Adrenal gland (tissue), 19 donors: ENCODE measurements at places on chromosomes 11 and 22.

GRCh38 chr22:25656724-25657123, 85.3 kb upstream of the MYO18B start:
- DNase-seq = no peak

DNA sequence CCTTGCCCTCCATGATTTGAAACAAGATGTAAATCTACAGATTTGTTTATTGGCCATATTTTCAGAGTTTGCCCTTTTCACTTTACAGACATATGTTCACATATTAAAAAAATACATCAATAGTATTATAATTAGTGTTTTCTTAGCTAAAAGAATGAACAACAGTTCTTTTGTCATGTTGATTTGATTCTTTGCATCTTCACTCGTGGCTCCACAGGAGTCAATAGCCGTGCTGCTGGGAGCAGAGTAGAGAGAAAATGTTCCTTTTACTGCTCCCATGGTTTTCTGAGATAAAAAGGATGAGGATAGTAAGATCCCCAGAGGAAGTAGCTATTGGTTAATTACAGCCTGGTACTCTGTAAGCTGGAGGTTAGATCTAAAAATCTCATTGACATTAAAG, 151.2 kb downstream of the PGR start:
- DNase-seq = no peak

- DNase-seq = no peak
Measured at GRCh38 chr11:78290293-78291176, 101.8 kb downstream of the USP35 start.

DNA sequence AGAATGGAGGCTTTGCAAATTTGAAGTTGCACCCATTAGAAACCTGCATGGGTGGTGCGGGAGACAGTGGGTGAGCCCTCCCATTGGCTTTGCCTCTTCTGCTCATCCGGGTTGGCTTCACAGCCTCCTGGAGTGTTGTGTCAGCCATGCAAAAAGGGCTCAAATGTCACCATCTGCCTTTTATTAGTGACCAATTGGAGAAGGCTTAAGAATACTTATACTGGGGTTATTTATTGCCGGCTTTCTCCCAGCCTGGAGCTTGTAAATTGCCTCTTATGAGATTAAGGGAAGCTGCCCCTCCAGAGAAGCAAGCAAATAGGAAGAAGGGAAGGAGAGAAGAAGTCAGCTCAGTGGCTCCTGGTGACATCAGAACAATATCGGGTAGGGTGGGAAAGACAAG, 182.6 kb downstream of the ST3GAL4 start:
- no peak for DNase-seq

DNA sequence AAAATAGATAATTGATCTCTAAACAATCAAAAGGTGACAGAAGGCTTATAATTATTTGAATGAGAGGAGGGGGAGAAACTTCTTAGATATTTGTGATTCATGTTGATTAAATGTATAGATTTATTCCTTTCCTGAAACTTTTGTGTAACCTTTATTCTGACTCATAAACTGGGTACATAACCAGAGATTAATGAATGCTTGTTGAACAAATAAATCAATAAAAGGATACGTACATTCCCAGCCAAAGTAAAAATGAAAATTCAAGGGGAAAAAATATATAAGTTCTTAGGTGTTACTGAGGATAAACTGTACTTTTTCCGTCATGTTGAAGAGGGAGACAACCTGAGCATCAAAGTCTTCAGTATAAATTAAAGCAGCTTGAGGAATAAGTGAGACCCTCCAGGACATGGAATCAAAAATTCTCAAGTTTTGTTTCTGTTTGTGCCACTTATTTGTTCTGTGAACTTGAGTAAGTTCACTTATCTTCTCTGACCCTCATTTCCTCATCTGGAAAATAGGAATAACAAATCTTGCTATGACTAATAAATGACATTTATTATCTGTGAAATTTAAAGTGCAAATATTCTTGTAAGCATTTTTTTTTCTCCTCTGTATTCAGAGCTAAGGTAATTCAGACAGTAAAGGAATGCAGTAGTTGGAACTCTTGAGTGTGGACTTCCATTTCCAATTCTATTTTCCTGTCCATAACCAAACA, 195.4 kb downstream of the METTL15 start:
- no peak for DNase-seq

GRCh38 chr11:73660497-73661034, 14.2 kb downstream of the PLEKHB1 start:
- no peak for DNase-seq

DNA sequence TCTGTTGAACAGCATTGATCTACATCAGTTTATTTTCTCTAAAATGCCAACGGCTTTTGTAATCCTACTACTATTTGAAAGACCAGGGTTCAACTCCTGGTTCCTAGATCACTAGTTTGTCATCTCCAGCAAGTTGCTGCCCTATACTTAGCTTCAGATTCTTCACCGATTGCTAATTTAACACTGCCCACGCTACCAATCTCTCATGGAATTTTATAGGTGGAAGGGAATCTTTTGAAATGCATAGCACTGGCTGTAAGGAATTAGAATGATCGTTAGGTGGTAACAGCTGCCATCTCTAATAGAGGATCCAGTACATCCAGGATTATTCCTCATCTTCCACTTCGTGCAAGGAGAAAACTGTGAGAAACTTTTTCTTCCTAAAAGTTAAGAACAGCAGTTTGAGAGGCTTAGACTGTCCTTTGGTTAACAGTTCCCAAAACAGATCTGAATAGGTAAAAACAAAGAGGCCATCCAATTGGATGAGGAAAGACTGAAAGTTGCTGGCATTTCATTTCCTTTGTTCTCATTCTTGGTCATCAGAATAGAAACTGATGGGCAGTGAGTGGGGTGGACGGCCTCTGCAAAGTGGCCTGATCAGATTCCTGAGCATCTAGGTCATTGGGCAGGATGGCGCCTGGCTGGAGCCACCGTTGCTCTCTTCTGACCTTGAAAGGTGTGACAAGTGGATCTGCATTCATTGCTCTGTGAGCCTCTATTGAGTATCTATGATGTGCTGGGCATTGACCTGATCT, 236.3 kb upstream of the SORL1-AS1 start:
- no peak for DNase-seq

- DNase-seq = no peak
Measured at GRCh38 chr11:43493431-43493830, 134.7 kb downstream of the TTC17 start.

DNA sequence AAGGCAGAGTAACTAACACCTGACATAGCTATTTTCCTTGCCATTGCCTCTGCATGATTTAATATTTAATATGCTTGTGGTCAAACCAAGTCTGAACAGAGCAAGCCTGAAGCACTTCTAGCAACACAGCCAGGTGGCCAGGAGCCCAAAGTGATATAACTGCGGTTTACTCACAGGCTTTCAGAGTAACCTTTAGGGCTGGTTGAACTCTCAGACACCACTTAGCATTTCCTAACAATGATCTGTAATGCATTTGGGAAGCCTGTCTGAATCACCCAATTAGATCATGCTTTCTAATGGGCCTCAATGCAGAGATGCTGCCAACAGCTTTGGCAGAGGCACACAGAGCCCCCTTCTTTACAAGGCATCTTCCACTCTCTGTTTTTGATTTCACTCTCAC, 96.1 kb downstream of the FDX1 start:
- DNase-seq = no peak

DNA sequence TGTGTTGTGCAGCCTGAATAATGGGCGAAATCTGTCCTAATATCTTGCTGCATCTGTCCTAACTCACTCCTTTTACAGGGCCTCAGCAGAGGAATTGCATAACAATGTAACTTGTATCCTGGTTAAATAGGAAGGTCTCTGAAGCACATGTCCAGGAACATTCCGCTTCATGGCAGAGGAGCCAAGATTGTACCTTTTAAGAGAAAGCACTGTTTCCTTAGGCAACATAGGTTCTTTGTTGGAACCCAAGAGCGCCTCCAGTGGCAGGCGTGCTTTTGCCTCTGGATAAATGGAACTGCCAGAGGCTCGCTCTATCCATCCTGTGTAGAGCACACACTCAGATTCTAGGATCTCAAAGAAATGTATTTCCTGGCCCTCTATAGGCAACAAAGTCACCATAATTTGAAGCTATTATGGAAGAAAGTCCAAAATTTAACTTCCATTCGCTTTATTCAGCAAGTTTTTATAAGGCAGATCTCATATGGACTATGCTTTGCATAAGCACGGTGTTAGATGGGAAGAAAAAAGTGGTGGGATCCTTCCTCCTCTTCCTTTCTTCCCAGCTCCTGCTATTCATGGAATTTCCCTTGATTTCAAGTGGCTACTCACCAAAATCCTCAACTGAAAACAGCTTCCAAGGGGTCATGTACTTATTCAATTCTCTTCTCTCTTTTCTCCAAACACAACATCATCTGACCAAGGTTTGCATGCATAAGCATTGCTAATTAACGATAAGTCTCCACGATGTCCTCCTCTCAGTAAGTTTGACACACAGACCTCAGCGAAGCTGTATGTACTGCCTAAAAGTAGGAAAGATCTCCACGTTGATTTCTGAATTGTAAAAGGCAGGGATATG, at the start of gene BLID:
Gene BLID, minus strand, starts transcription at position 692 of the 856 bp plus-strand sequence. Its CDS starts 293 bp downstream, at position 399.
- DNase-seq = peak; percentile 35

DNA sequence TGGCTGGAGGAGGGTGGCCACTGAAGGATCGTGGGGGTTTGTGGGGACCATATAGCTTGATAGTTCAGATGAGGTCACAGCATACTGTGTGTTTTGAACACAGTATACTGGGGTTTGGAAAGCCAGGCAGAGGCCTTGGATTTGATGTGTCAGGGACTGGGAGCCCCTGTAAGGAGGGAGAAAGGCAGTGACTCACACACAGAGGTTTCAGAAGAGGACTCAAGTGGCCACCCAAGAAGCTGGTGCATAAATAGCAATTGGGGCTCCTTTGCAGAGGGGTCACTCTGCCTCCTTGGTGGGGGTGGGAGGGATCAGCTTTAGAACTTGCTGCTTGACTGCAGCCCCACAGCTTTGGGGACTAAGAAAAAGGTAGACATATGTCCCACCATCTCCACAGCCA, 39.3 kb downstream of the SLC5A1 start:
- no peak for DNase-seq

- no peak for DNase-seq
Measured at GRCh38 chr11:10349806-10350205, 44.9 kb downstream of the ADM start.

GRCh38 chr22:34067031-34067430, 146.8 kb upstream of the LARGE1 start:
- no peak for DNase-seq

DNA sequence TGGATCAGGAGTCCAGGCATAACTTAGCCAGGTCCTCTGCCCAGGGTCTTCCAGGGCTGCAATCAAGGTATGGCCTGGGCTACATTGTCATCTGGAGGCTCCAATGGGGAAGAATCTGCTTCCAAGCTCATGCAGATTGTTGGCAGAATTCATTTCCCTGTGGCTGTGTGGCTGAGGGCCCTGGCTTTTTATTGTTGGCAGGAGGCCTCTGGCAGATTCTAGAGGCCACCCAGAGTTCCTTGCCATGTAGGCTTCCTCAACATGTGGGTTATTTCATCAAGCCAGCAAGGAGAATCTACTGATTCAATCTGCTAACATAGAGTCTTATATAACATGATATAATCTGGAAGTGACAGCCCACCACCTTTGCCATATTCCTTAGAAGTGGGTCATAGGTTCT, 16.4 kb upstream of the EP300 start:
- DNase-seq = no peak

GRCh38 chr11:73914284-73914683, 36.5 kb upstream of the DNAJB13 start:
- no peak for DNase-seq

DNA sequence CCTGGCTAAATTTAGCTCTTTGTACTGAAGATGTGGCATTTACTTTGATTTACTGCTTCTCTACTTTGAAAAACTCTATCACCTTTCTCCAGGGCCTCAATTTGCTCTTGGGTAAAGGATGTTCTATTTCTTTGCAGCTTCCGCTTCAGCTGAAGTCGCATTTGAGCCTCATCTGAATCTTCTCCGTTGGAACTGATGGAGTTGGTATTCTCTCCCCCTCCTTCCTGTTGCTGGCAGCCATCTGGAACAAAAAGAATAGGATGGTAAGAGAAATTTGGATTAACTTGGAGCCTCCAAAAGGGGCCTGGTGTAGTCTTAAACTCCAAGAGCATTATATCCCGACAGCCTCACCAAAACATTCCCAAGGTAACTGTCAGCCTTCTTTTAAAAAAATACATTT, 16.6 kb downstream of the PAX6 start:
- no peak for DNase-seq

DNA sequence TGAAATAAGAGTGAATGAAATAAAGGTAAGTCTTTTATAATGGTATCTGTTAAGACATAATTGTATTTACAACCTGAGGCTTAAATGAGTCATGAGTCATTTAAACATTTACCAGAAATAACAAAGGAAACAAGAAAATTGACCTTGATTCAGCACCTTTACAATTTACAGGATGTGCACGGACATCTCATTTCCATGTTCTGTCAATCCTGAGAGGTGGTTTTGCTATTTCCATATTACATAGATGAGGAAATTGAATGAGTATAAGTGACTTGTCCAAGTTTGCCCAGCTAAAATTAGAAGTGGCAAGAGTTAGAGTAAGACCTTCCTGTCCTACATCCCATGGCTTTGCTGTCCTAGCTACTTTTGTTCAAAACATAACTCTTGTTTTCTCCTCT, 89.1 kb downstream of the TRIM44 start:
- DNase-seq = no peak

- no peak for DNase-seq
Measured at GRCh38 chr11:88631497-88631896, 294.0 kb upstream of the CTSC start.

GRCh38 chr11:65606876-65607613, 7.0 kb downstream of the MAP3K11 start:
- peak; percentile 97 for DNase-seq

DNA sequence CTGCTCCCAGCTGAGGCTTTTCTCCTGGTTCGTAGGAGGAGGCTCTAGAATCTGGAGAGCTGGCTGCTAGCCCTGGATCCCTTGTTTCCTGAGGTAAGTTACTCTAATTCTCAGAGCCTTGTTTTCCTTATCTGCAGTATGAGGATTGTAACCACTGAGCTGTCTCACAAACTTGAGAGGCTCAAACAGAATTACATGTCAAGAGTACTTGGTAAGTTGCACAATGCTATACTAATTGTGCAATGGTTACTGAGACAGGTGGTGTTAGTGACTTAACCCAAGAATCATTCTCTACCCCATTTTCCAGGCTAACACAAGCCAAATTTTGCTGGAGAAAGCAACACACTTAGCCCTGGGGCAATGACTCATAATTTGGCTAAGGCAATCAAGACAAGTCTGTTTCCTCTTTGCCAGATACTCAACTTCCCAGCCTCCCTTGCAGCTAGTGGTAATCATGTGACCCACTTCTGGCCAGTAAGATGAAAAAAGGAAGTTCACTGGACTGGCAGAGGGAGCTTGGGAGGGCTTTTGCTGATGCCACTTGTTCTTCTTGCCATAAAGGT, 348.0 kb downstream of the TENM4 start:
- no peak for DNase-seq

- DNase-seq = no peak
Measured at GRCh38 chr11:13964771-13965074, 2.2 kb downstream of the SPON1 start.

- DNase-seq = peak; percentile 1
Measured at GRCh38 chr11:116342148-116342547, 430.6 kb downstream of the BUD13 start.

DNA sequence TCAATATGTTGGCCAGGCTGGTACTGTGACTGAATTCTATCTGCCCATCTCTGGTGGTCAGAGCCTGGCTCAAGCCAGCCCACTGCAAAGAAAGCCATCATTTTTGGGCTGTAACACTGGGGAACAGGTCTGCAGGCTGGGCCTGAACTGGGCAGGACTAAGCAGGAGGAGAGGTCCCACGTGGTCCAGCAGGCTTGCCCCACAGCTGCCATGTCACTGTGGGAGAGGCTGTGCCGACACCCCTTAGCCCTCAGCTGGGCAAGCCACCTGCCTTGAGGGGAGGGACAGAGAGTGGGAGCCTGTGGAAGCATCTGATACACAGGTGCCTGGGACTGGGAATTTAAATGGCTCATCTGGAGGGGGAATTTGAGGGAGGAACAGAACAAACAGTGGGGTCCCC, 66.7 kb upstream of the CLTCL1 start:
- DNase-seq = no peak
